ENCODE measurements at places on chromosomes 1 and 21. TPM values are rescaled to one million over a fixed set of nuclear protein-coding genes. Genes with fewer than 3 reads are reported as not detected.

Gene RASAL2
- total RNA-seq = 0.61 TPM

Gene KRTAP21-2
- total RNA-seq = not detected

Gene OPRD1
- not detected for total RNA-seq

Gene C1orf94
- not detected for total RNA-seq

Gene OR2L8
- not detected for total RNA-seq

Gene PRAMEF14
- total RNA-seq = not detected

Gene CFAP107
- not detected for total RNA-seq

Gene MCOLN2
- total RNA-seq = 103 TPM

Gene ARHGEF11
- total RNA-seq = 3.2 TPM

Gene LEMD1
- total RNA-seq = not detected

Gene OR14K1
- total RNA-seq = not detected

Gene PRRC2C
- 182 TPM for total RNA-seq

Gene NCDN
- 22.2 TPM for total RNA-seq

Gene KCNC4
- 1.8 TPM for total RNA-seq

Gene PODN
- 0.11 TPM for total RNA-seq

Gene MPZ
- total RNA-seq = 5.8 TPM

Gene DEPDC1
- 16.8 TPM for total RNA-seq

Gene AGL
- total RNA-seq = 21.6 TPM

Gene TMEM269
- 0.13 TPM for total RNA-seq

Gene NFASC
- total RNA-seq = 0.16 TPM

Gene RHOU
- total RNA-seq = 0.08 TPM

Gene MAD2L2
- total RNA-seq = 58.0 TPM

Gene CLCA4
- total RNA-seq = 0.05 TPM

Gene SH2D2A
- 17.4 TPM for total RNA-seq

Gene KIF14
- 13.8 TPM for total RNA-seq

Gene AVPR1B
- total RNA-seq = not detected
